ENCODE measurements at places on chromosomes 1 and 21.

GRCh38 chr1:8663090-8663802, 154.2 kb downstream of the RERE start:
- no peak for DNase-seq

- DNase-seq, result no peak
Measured at GRCh38 chr1:12067900-12068821, 5.1 kb downstream of the TNFRSF8 start.

DNA sequence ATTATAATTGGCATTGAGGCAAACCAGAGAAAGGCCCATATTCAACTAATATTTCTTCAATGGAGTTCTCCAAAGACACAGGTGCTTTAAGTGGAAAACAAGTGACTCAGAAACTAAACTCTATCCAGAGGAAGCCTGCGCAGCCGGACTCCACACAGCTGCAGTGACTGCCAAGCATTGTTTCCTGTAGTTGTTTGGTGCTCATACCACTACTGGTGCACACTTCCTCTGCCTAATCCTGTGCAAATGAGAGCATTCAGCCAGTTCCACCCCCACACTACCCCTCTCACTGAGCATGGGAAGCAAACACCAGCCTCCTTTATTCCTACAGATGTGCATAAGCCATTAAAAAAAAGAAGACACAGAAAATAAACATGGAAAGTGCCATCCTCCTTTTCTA, 102.9 kb downstream of the VAV3 start:
- DNase-seq, result no peak

- DNase-seq, result no peak
Measured at GRCh38 chr1:211915924-211916323, 85.4 kb upstream of the LPGAT1 start.

DNA sequence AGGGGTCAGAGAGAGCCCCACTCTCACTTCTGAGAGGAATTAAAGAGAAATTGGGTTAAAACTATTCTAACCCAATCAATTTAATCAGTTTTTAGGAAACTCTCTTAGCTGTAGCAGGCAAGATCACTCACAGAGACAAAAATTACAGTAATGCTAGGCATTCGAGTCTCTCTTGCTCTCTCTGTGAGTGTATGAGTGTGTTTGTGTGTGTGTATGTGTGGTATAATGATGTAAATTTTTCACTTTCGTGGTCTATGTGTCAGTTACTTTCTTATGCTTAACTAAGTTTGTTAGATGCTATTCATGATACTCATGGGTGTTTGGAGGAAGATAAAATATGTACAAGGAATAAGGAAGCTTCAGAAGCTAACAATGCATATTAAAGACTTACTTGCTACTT, 131.3 kb downstream of the FASLG start:
- DNase-seq, result no peak

GRCh38 chr1:76176000-76176399, 101.5 kb downstream of the ST6GALNAC3 start:
- DNase-seq, result no peak

DNA sequence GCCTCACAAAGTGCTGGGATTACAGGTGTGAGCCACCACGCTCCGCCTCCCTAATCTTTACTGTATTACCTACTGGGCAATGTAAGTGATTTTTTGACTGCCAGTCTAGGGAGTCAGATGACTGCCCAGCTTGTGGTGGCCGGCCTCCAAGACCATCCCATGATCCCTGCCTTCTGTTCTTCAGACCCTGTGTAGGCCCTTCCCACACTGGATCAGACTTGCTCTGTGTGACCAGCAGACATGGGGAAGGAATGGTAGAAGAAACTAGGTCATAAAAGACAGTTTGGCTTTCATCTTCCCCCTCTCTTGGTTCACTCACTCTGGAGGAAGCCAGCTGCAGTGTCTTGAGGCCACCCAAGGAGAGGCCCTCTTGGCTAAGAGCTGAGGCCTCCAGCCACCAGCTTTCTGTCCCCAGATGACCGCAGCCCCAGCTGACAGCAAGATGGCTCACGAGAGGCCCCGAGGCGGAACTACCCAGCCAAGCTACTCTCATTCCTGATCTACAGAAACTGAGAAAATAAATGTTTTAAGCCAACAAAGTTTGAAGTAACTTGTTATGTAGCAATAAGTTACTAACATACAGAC, 14.5 kb upstream of the CBR3 start:
- no peak for DNase-seq

- DNase-seq, result no peak
Measured at GRCh38 chr1:113951719-113952118, 22.6 kb downstream of the HIPK1 start.

DNA sequence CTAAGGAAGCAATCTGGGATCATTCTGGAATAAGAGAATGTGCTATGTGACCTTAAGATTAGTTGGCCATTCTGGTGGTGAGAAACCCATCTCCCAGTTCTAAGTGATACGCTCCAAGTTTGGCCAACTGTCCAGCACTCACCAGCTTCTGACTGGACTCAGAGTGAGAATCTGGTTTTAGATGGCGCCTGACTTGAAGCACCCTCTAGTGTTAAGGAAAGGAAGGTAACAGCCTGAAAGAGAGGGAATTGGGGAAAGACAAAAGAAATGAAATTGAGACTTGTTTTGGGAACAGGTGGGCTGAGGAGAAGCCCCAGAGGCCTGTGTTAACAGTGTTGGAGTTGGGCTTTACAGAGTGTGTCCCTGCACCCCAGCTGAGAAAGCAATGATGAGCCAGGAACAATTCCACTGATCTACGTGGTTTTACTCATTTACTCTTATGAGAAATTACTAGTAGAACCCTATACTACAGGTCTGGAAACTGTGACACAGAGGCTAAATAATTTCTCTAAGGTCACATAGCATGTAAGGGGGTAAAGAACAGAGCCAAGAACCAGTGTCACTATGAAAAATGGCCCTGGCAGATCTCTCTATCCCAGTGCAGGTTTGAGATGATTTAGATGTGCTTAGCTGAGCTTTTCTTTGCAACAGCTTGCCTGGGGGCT, 9.3 kb upstream of the FCAMR start:
- no peak for DNase-seq

GRCh38 chr1:91842056-91842455, 43.9 kb downstream of the TGFBR3 start:
- no peak for DNase-seq

GRCh38 chr1:15418806-15419515, 9.3 kb downstream of the EFHD2 start:
- no peak for DNase-seq

DNA sequence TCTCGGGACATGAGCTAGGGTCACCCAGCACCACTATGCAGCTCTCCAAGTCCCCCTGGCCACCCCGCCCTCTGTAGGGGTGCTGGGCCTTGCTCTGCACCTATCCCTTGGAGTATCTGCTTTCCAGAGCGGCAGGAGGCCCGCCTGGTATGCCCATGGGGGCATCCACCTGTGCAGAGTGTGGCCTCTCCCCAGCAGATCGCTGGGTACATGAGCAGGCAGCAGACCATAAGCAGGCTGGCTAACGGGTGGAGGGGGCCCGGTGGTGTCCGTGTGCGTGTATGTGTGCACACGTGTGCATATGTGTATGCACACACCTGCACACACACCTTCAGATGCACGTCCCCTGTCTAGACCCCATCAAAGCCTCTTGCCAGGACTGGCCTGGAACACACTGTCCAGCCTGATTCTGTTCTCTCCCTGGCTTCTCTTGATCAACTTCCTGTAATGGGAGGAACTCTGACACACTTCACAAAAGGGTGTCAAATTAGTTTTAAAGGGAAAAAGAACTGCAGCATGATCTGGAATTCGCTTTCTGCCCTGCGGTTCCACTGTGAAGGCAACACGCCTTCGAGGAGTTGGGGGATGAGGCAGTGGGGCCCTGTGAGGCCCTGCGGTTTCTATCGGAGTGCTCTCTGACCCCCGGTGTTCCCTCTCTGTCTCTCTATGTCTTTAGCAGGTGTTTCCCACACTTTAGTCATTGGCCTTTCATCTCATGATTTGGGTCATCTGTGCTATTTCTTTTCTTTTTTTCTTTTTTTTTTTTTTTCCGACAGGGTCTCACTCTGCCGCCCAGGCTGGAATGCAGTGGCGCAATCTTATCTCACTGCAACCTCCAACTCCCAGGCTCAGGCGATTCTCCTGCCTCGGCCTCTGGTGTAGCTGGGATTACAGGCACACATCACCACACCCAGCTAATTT, 17.2 kb upstream of the NPHP4 start:
- no peak for DNase-seq

DNA sequence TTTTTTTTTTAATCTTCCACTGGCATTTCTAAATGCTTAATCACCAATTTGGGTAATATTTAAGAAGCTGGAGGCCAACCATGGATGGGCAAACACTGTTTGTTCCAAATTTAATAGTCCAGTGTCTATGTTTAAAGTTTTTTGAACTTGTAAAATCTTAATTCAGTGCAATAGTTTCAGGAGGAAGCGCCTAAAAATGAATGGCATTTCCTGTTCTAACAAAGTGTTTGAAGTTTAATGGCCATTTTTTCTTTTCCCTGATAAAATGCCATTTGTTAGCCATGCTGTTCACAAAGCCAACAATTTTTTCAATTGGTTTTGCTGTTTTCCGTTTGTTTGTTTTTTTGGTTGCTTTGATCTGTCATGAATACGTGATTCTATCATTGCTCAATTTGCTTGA, 552.1 kb downstream of the LMO4 start:
- no peak for DNase-seq

- DNase-seq, result no peak
Measured at GRCh38 chr1:7070389-7071029, 285.3 kb downstream of the CAMTA1 start.

- no peak for DNase-seq
Measured at GRCh38 chr1:111903148-111903870, 86.2 kb downstream of the KCND3 start.

DNA sequence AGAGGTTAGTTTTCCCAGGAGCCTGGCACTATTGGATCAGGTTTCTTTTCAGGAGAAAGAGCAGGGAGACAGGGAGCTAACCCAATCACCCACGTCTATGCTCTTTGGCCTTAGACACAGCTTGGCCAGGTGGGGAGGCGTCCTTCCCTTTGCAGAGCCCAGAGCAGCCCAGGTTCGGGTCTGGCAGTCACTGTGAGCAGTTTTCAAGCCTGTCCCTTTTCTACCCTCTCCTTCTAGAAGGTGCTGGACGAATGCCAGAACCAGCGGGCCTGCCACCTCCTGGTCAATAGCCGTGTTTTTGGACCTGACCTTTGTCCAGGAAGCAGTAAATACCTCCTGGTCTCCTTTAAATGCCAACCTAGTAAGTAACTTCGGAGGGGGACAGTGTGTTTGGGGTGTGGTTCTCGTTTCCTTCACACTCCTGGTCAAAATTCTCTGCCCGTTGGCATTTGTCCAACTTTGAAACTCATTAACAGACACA, 44.9 kb downstream of the EVA1C start:
- no peak for DNase-seq

- DNase-seq, result no peak
Measured at GRCh38 chr1:226223786-226224244, 351 bp downstream of the MIXL1 start.

DNA sequence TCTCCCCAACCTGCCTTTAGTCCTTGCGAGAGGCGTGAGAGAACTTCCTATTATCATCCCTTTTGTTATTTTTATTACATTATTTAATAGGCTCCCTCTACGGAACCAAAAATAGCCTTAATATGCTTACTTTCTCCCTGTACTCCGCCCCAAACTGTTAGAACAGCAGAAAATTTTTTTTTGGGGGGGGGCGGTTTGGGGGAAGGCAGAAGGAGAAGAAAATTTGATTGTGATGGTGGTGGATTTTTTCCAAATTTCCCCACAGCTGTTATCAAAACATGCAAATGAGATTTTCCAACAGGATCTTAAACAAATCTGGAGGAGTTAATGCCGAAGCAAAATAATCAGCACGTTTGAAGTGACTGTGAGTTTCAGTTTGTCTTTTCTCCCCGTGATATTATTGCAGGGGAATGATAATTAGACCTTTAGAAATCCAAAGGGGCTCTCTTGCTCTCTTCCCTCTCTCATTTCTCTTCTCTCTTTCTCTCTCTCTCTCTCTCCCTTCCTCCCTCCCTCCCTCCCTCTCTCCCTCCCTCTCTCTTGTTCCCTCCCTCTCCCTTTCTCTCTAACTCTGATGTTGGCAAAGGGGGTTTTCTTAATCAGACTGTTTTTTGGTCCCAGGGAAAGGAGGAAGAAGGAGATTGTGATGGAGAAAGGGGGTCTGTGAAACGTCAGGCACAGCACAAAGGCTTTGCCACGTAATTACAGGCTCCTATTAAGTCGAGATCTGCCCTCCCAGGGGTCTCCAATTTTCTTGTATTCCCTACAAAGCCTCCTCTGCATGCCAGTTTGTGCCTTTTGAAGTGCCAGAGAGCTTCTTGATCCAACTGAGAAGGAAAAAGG, 1.1 kb upstream of the PRRX1 start:
- no peak for DNase-seq

GRCh38 chr1:31183927-31184554, 55.6 kb downstream of the NKAIN1 start:
- DNase-seq, result no peak

DNA sequence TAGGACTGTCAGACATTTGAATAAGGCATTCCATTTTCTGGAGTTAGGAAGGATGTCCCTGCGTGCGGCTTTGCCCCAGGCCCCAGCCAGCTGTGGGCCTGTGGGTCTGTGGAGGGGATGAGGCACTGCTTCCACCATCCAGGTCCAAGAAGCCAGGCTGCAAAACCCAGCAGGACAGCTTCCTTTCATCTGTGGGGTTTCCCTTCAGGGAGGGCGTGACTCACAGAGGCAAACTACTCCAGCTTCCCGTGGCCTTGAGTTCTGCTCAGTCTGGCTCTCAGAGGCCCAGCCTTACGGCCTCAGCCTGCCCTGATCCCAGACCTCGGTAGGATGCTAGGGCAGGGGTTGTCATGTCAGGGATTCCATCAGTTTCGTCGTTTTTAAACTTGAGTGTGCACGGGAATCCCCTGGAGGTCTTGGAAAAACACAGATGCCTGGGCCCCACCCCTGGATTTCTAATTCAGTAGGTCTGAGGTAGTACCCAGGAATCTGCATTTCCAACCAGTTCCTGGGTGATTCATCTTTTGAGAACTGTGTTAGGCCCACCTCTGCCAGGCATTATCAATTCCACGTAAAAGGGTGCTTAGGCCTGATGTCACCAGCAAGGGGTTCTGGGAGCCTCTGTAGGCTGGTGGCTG, 32.3 kb upstream of the TENT5C start:
- no peak for DNase-seq

DNA sequence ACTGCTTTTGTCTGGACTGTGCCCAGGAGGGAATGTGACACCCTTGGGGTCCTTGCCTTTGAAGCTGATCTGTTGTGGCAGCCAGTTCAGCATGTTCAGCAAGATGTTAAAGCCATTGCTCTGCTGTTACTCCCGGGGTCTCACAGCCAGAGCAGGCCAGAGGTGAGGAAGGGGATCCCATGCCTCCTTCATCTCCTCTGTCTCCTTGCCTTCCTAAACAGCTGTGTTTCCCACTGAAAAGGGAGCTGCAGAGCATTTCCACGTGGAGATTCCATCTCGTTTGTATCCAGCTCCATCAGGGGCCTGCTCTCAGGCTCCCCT, 135.8 kb upstream of the COL6A1 start:
- DNase-seq, result no peak
